Airway epithelial cell (primary cell): ENCODE measurements at places on chromosomes 12 and 14. TPM values are rescaled to one million over a fixed set of nuclear protein-coding genes. Genes with fewer than 3 reads are reported as not detected.

C1R gene
- 8.7 and 8.8 TPM in 2 replicates for total RNA-seq

EFCAB11 gene
- 6.9 and 9.5 TPM in 2 replicates for total RNA-seq

TAS2R42 gene
- not detected in 2 replicates for total RNA-seq

LRTM2 gene
- total RNA-seq: not detected in 2 replicates

MSRB3 gene
- total RNA-seq: 0.93 and 2.1 TPM in 2 replicates

SLC17A8 gene
- not detected in 2 replicates for total RNA-seq

DACT1 gene
- 0.21 TPM in 1 of 2 replicates, not detected in the other for total RNA-seq

ACRBP gene
- total RNA-seq: 0.28 TPM in 1 of 2 replicates, not detected in the other

TAS2R43 gene
- total RNA-seq: 0.28 TPM in 1 of 2 replicates, not detected in the other

OASL gene
- total RNA-seq: 0.49 and 0.51 TPM in 2 replicates

CLEC4C gene
- total RNA-seq: not detected in 2 replicates

BIN2 gene
- total RNA-seq: 0.42 TPM in 1 of 2 replicates, not detected in the other

ESYT1 gene
- total RNA-seq: 152 and 202 TPM in 2 replicates

GPR68 gene
- total RNA-seq: 1.3 and 1.9 TPM in 2 replicates

AICDA gene
- total RNA-seq: not detected in 2 replicates

VPS37B gene
- 71.3 and 77.0 TPM in 2 replicates for total RNA-seq

PLD4 gene
- total RNA-seq: not detected in 2 replicates

KIF21A gene
- 16.5 and 18.5 TPM in 2 replicates for total RNA-seq

RIN3 gene
- 4.1 and 4.5 TPM in 2 replicates for total RNA-seq

NDRG2 gene
- total RNA-seq: 28.0 and 32.5 TPM in 2 replicates

STYK1 gene
- total RNA-seq: 1.2 and 4.1 TPM in 2 replicates

DDX23 gene
- total RNA-seq: 64.0 and 65.6 TPM in 2 replicates

PRPH gene
- total RNA-seq: not detected in 2 replicates

PMEL gene
- total RNA-seq: 1.9 and 2.6 TPM in 2 replicates

SLC6A15 gene
- total RNA-seq: 13.4 and 15.0 TPM in 2 replicates

DCN gene
- total RNA-seq: 7.9 and 9.9 TPM in 2 replicates

NEUROD4 gene
- total RNA-seq: not detected in 2 replicates

LALBA gene
- not detected in 2 replicates for total RNA-seq

TMEM63C gene
- total RNA-seq: 22.3 and 28.5 TPM in 2 replicates

RNF212B gene
- total RNA-seq: not detected in 2 replicates

ERBB3 gene
- total RNA-seq: 22.6 and 36.5 TPM in 2 replicates

C14orf93 gene
- 8.9 and 12.2 TPM in 2 replicates for total RNA-seq

DEPDC4 gene
- total RNA-seq: 2.0 and 3.1 TPM in 2 replicates

SIX4 gene
- 6.2 and 14.9 TPM in 2 replicates for total RNA-seq

CCDC177 gene
- total RNA-seq: 0.14 TPM in 1 of 2 replicates, not detected in the other

KLRF1 gene
- total RNA-seq: not detected in 2 replicates

SPATA7 gene
- 2.1 and 6.1 TPM in 2 replicates for total RNA-seq

IFNG-AS1 gene
- total RNA-seq: not detected in 2 replicates

UNC79 gene
- total RNA-seq: not detected in 2 replicates

KCNH3 gene
- 0.07 TPM in 1 of 2 replicates, not detected in the other for total RNA-seq

YLPM1 gene
- 16.8 and 21.9 TPM in 2 replicates for total RNA-seq

CPSF6 gene
- total RNA-seq: 19.8 and 31.4 TPM in 2 replicates

EGLN3 gene
- total RNA-seq: 18.0 and 25.5 TPM in 2 replicates

AVPR1A gene
- not detected in 2 replicates for total RNA-seq
